CD8-positive, alpha-beta memory T cell (primary cell): ENCODE measurements at places on chromosomes 4 and X. TPM values are rescaled to one million over a fixed set of nuclear protein-coding genes. Genes with fewer than 3 reads are reported as not detected.

GRCh38 chr4:37976507-37976906 is 16.3 kb downstream of the PTTG2 start:
- no peak for DNase-seq

GRCh38 chrX:40531056-40531826 is 49.5 kb upstream of the ATP6AP2 start:
- DNase-seq: no peak

DNA sequence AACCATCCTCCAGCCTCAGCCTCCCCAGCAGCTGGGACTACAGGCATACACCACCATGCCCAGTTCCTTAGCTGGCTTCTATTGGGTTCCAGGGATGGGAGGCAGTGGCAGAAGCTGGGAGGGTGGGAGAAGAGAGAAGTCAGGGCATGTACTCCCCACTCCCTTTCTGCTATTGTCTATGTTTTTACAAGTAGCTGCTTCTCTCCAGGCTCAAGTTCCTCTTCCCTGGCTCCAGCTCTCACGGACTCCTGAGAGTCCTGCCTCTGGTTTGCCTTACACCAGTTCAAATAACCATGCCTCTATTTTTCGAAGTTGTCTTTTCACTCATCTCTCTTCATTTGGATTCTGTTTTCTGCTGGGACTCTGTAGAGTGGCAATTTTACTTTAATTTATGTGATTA is 2.9 kb downstream of the TBC1D9 start:
- no peak for DNase-seq

DNA sequence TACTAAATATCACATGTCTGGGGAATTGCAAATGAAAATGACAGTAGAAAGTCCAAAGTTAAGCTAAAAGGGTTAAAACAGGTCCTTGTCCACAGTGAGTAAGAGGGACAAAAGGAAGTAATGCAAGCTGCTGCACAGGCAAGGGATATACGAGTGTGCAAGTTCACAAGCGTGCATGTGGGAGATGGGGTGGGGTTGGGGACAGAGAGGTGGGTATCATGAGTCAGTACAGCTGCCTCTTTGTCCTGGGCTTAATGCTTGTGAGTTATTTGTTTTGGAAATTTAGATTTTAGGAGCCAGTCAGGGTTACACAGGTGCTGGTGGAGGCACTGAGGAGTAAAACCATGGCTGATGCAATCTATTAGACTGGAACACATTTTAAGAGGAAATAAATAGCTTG is 3.3 kb upstream of the GPRASP2 start:
- no peak for DNase-seq

DNA sequence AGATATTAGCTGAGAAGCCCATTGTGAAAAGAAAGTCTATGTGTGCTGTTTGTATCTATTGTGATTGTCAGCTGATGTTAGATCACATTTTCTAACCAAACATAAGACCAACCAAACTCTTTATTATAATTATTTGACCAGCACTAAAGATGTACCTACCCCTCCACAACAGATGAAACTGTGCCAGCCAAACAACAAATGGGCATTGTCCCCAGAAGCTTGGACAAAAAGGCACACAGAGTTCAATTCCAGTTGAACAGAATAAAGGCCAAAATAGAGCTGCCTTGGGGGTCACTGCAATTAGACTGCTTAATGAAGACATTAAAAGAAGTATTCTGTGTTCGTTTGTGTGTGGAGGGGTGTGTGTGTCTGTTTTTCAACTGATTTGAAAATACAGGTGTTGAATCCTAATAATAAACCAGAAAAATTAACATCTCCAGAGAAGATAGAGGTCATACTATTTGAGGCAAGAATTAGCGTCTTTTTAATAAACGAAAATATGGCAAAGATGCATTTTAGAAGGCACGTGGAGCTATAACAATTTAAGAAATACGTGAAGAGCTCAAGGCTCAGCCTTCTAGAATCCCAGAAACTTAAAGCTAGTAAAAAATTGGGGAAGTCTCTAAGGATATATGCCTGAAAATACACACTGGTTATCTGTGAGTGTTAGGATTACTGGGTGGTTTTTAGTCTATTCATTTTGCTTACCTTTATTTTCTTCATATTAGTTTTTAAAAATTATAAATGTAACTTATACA is 2.2 kb downstream of the SPP1 start:
- no peak for DNase-seq

GRCh38 chr4:166045457-166045856 is 172.4 kb downstream of the TLL1 start:
- no peak for DNase-seq

GRCh38 chrX:37441377-37441776 is 92.2 kb downstream of the PRRG1 start:
- DNase-seq: no peak

DNA sequence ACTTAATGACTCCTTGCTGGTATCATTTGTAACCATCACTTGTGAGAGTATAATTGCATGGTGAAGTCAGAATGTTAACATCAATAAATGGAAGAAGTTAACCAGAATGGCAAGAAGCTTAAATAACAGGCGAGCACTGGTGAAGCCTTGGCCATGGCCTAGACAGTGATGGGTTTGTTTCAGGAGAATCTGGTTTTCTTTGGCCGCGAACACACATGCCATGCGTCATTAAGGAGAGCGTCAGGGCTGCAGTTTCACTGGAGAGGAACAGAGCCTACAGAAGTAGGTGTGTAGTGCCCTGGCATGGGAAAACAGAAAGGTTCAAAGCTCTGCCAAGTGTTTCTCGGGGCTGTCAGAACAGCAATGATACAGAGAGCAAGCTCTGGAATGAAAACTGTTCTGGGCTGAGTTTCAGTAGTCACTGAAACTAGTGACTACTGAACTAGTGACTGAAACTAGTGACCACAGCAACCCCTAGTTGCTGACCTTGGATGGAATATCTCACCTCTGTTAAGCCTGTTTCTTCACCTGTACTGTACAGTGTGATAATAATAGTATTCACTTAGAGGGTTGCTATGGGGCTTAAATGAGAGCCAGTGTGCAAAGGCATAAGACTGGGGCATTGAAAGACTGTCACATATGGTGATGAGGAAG is 93.8 kb downstream of the C4orf51 start:
- no peak for DNase-seq

DNA sequence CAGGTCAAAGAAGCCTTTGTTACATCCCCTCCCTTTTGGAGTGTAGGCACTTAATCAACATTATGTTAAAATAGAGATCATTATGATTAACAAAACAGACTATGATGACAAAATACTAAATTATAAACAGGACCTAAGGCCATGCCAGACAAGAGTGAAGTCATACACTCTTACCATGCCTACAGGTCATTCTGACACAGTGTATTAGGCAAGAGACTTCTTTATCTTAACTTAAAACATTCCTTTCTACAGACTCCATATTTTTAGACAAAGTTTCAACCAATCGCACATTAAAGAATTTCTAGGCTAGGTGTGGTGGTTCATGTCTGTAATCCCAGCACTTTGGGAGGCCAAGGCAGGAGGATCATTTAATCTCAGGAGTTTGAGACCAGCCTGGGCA is 128.6 kb upstream of the SLC34A2 start:
- no peak for DNase-seq

- DNase-seq: no peak
These were observed 223.1 kb upstream of the DMD start for GRCh38 chrX:33434256-33435092.

GRCh38 chr4:102157984-102158383 is 187.3 kb downstream of the SLC39A8 start:
- DNase-seq: no peak

- DNase-seq: no peak
These were observed 85.2 kb downstream of the ACOX3 start for GRCh38 chr4:8355306-8355705.

DNA sequence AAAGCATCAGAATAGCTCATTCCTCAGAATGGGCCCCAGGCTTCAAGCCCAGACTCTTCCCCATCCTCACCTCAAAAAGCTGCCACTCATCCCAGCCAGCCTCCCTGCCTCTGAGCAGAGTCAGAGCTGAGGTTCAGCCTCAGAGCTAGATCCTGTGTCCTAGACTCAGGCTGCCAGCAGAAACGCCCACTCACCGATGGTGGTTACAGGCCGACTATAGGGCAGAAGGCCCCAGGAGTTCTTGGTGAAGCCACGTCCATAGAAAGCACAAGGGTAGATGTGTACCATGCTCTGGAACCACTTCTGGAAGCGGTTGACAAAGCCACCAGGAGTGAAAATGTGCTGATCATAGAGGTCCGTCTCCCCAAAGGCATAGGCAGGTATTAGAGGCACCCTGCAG is 7.7 kb downstream of the AWAT2 start:
- DNase-seq: no peak

DNA sequence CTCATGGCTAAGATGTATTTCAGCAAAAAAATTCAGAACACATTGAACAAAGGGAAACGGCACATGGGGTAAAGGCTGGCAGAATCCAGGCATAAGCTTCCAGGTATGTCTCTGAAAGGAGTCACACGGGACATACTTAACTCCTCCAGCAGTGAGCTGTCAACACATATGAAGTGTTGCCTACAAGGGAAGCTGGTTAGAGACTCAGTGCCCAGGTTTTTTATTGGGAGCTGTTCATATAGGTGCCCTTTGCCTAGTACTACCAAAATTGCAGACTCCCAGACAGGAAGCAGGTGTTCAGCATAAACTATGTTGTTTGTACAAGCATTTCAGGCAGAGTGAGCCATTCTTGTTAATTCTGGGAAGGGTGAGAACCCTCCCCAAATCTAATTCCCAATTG is 77.4 kb upstream of the PUDP start:
- DNase-seq: no peak

DNA sequence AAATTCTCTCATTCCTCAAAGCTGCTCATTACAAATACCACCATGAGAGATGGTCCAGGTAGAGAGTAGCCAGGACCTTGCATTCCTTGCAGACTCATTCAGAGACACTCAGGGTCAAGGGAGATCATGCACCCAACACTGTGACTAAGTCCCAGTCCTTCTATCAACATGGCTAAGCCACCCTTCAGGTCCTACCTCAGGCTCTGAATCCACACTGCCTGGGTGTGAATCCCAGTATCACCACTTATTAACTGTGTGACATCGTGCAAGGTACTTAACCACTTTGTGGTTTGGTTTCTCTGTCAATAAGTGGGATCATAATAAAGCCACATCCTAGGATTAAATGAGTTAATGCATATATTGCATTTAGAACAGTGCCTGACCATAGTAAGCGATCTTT is 124.1 kb upstream of the NEIL3 start:
- no peak for DNase-seq

GRCh38 chrX:39050427-39050826 is 249.2 kb downstream of the MID1IP1 start:
- no peak for DNase-seq

- no peak for DNase-seq
These were observed 308.2 kb upstream of the ADGRL3 start for GRCh38 chr4:60891947-60892346.

GAGE12H gene
- not detected for polyA plus RNA-seq

NXF2 gene
- not detected for polyA plus RNA-seq

NUP62CL gene
- polyA plus RNA-seq: 2.0 TPM

MAP3K15 gene
- polyA plus RNA-seq: not detected

USP46 gene
- 5.8 TPM for polyA plus RNA-seq

AADAT gene
- polyA plus RNA-seq: not detected

GABRG1 gene
- not detected for polyA plus RNA-seq

TKTL2 gene
- polyA plus RNA-seq: not detected

PDCL2 gene
- polyA plus RNA-seq: not detected

ETDA gene
- polyA plus RNA-seq: not detected

CT45A10 gene
- polyA plus RNA-seq: not detected
